ENCODE measurements at places on chromosomes 7 and 10.

- no peak for DNase-seq
Observed at GRCh38 chr10:70145166-70145665, 1.3 kb downstream of the TYSND1 start.

DNA sequence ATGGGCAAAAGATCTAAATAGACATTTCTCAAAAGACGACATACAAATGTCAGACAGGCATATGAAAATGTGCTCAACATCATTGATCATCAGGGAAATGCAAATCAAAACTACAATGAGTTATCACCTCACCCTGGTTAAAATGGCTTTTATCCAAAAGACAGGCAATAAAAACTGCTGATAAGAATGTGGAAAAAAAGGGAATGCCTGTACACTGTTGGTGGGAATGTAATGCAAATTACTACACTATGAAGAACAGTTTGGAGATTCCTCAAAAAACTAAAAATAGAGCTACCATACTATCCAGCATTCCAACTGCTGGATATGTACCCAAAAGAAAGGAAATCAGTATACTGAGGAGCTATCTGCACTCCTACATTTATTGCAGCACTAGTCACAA lies 18.0 kb downstream of the GSDME start:
- no peak for DNase-seq

- DNase-seq = no peak
Observed at GRCh38 chr7:135197343-135197742, 14.0 kb downstream of the WDR91 start.

GRCh38 chr7:139631520-139632031 lies 108.1 kb downstream of the CLEC2L start:
- DNase-seq = no peak

DNA sequence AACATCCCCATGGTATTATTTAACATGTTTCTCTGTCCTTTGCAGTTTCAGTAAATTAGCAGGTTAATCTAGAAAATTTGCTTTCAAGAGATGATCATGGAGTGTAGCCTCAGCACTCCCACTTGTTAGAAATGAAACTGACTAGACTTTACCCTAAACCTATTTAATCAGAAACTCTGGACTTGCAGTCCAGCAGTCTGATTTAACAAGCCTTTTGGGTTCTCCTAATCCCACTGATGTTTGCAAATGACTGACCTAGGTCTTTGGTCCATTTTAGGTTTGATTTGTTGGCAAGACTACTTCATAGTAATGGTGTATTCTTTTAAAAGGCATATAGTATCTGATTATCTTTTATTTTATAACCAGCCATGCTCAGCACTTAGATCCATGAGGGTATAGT lies 55.5 kb upstream of the SLC25A13 start:
- DNase-seq = no peak

DNA sequence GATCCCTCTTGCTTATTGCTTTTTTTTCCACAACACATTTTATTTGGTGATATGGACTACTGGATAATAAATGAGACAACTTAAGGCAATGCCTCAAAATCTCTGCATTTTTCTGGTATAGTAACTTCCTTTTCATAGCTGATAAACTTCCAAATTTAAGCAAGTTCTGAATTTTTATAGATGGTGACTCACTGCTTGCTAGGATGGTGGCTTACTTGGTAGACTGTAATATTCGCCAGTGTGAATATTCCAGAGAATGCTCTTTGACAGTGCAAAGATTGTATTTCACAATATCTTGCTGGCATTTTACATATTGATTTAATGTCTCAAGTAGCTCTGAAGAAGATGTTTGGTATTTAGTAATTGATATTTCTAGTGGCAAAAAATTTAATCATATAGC lies 472.4 kb downstream of the TFEC start:
- no peak for DNase-seq

- no peak for DNase-seq
Observed at GRCh38 chr7:47588704-47589225, 6.9 kb upstream of the TNS3 start.

GRCh38 chr7:2944739-2945138 lies 98.9 kb downstream of the CARD11 start:
- no peak for DNase-seq

DNA sequence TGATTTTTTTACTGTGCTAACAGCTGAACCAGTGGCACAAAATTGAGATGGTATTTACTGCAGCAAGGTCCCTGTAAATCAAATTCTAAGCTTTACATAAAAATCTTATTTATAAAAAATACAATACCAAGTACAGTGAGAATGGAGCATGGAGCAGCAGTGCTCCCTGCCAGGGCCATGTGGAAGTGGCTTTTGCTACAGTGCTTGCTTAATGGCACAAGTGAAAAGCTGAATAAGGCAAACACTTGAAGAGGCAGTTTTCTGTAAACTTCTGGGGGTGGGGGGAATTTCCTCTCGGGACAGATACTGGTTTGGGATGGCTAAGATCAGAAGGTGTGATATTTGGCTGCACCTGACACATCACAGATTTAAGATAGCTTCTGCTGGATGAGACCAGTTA lies 27.5 kb downstream of the AP3M1 start:
- no peak for DNase-seq

DNA sequence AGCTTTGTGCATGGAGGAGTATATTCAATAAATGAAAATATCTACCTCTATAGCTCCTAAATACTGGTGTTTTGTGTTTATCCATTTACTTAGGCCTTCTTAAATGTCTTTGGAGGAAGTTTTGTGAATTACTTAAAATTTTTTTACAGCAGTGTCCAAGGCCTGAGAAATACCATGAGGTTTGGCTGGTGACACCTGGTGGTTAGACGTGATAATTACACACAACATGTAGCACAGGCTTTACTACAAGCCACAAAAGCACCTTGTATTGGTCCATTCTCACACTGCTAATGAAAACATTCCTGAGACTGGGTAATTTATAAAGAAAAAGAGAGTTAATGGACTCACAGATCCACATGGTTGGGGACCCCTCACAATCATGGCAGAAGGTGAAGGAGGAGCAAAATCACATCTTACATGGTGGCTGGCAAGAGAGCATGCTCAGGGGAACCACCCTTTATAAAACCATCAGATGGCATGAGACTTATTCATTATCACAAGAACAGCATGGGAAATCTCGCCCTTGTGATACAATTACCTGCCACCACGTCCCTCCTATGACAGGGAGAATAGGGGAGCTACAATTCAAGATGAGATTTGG lies 20.6 kb downstream of the HYAL4 start:
- no peak for DNase-seq

GRCh38 chr7:23246555-23246954 lies at the start of gene GPNMB:
Gene GPNMB, plus strand, starts transcription at chr7:23246775. Its CDS starts 83 bp downstream, at chr7:23246858.
- no peak for DNase-seq

- DNase-seq = no peak
Observed at GRCh38 chr7:51045319-51046102, 262.8 kb upstream of the GRB10 start.

DNA sequence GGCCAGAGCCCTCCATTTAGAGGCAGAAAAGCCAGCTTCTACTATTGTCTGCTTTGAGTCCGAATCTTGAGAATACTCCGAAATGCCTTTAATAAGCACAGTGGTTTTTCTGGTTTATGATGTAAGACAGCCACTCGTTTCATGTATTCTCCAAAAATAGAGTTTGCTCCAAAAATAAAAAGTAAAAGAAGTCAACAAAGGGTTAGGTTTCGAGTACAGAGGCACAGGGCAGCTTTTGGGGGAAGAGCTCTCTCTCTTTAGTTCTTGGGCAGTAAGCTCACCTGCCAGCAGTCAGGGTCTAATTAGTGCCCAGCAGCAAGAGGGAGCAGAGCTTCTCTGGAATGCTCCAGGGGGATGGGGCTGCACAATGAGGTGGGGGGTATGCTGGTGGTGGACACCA lies 20.2 kb downstream of the CREB3L2 start:
- no peak for DNase-seq

DNA sequence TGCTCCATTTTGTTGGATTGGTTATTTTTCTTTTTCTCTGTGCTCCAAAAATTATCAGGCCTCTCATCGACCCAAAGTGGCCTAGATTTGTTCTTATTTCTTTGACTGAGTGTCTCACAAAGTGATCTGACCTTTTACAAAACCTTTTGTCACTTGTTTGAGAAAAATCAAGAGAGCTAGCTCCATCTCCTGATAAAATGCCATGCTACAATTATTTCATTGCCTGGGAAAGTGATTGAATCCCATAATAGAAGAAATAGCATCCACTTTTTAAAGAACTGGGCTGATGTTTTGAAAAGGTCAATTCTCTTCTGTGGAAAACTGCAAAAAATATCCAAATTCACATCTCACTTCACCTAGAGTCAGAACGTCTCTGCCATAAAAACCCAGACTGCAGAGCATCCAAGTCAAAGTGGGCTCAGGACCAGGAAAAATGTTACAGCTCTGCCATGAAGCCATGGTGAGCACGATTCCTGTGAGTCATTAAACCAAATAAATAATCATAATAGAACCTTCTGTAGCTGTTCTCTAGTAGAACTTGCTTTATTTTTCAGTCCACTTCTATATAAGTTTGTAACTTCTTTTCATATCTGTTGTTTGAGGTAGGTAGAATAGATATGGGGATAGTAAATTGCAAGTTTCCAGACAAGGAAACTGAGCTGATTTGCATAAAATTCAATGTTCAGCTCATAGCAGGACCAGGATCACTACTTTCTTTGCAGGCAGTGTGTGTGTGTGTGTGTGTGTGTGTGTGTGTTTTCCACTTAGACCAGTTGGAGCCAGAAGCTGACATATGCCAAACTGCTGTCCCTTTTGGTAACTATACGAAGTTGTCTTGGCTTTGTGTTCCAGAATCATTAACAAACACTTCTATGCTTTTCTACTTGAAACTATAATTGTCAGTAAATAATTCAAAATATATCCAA lies 632.5 kb upstream of the ANKRD30A start:
- DNase-seq = no peak

GRCh38 chr7:73623798-73624668 lies at the start of gene MLXIPL:
Gene MLXIPL, minus strand, starts transcription at chr7:73624522. Its CDS starts 30 bp downstream, at chr7:73624492.
- DNase-seq = peak; percentile 61

GRCh38 chr7:95304990-95305389 lies 19.3 kb downstream of the PON1 start:
- no peak for DNase-seq

DNA sequence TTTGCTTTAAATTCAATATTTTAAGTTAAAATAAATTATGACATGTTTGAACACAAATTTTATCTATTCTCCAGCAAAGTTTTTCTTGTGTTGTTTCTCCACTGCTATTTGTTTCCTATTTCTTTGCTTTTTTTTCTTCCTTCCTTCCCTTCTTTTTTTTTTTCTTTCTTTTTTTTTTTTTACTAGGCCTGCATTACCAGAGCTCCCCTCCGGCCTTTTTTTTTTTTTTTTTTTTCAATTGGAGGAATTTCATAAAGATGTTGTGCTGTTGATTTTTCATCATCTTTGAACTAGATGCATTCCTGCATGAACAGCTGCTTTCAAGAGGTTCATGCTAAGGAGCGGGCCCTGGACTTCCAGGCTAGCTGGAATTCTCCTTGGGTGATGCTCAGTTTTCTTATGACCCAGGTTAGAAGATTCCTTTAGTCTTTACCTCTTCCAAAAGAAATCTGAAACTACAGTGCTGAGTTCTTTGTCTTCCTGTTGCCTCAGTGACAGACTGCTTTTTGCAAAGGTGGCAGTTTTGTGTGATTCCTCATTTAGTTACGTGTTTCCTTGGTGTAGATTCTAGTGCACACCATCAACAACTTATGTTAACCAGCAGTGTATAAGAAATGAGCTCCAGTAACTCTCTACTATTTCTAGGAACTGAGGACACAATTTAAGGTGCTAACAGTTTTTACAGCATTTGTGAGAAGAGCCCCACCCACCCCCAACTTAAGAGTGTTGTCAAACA lies 4.8 kb upstream of the CAMK1D start:
- no peak for DNase-seq

DNA sequence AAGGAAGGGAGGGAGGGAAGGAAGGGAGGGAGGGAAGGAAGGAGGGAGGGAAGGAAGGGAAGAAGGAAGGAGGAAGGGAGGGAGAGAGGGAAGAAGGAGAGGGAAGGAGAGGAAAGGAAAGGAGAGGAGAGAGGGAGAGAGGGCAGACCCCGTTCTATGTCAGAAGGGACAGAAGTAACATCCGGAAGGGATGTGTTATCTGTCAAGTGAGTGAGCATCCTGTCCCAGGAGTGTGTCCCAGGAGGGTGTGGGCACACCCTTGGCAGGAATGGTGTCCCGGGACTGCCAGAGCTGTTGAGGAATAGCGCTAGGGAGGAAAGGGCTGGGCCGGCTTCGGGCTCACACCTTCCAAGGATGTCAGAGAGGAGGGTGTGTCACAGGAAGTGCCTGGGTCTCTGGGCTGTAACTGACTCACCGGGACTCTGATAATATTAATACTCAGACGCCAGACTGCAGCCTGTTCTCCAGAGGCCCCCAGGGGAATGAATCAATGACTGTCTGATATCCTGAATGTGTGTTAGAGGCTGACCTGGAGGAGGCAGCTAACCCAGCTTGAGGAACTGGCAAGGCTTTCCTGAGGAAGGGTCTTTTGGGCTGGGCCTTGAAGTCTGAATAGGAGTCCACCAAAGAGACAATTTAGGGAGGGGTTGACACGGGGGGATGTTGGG lies 125.6 kb upstream of the TNRC18 start:
- DNase-seq = no peak

DNA sequence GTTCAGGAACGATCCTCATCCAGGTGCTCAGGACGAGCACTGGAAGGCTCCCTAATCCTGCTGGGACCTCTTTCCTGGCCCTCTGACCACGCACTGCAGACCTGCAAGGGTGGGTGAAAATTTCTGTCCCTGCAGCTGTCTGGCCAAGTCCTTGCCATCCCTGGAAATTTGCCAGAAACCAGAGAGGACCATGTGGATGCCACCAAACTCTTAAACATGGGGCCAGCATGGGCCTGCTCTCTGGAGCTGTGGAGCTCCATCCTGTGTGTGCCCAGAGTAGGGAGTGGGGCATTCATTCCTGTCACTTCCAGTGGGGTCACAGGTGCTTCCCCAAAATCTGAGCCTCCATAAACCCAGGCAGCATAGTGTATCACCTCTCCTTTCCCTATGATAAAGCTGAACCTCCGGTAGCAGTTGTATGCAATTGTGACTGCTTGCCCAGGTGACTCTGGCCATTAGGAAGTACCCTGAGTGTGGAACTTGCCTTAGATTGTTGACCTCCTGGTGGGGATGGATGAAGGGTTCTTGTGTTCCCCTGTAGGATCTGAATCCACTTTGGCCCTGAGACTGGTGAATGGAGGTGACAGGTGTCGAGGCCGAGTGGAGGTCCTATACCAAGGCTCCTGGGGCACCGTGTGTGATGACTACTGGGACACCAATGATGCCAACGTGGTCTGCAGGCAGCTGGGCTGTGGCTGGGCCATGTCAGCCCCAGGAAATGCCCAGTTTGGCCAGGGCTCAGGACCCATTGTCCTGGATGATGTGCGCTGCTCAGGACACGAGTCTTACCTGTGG lies 57.1 kb downstream of the DMBT1 start:
- DNase-seq = no peak

DNA sequence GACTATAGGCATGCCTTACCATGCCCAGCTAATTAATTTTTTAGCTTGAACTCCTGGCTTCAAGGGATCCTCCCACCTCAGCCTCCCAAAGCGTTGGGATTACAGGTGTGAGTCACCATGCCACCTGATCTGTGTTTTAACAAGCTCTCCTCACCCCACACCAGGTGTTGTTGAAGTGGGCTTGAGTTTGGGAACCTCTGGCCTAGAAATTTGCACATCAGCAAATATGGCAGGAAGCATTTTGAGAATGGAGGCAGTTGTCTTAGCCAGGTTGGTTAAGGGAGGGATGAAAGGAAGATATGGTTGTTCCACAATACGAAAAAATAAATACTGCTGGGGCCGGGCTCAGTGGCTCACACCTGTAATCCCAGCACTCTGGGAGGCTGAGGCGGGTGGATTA lies 433.1 kb downstream of the TYW1 start:
- no peak for DNase-seq
